ENCODE measurements at places on chromosomes 6 and 20.

DNA sequence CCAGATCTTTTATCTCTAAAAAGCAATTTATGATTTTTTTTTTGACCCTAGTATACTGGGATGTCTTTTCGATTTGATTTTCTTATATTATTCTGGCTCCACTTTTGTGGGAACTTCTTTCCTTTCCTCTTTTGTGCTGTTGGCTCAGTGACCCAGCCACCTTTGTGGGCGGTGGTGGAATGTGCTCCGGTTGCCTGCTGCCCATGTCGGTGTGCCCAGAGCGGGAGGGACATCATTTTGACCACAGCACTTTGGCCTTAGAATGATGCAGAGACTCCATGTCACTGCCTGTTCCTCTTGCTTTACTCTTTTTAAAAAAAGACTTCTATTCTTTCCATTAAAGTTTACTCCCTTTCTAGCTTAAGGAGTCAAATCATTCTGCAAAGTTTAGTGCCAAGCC is 198.0 kb downstream of the FARS2 start:
- no peak for DNase-seq

- DNase-seq = no peak
These were observed 93.3 kb downstream of the HS3ST5 start for GRCh38 chr6:114249522-114249921.

- no peak for DNase-seq
These were observed 117.5 kb downstream of the GPX5 start for GRCh38 chr6:28643017-28643740.

DNA sequence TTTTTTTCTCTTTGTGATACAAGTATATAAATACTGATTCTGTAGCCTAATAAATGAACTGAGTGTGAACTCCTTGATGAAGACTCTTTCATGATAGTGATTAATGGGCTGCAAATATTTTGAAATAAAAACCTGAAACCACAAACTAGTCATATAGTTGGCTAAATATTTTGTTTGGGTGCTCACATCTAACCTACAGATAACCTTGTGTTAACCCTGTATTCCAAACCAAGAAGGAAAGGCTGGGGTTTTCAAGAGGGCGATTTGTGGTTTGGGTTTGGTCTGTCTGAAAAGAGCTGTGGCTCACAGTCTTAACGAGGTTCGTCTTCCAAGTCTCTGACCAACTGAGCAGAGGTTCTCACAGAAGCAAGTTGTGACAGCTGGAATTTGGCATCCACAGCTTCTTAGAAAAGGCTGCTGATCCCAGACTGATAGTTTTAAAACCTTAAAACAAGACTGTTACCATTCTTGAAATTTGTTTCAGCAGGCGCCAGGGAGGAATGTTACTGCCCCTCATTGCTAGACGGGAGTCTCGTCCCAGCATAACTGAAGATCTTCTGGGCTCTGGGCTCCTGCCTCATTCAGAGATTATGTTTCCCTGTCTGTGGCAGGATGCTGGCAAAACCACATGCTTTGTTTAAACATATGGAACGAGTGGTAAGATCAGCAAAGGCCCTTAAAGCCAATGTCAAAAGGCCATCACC is 736.4 kb upstream of the MARCKS start:
- no peak for DNase-seq

- no peak for DNase-seq
These were observed 95.4 kb downstream of the WASF1 start for GRCh38 chr6:110083875-110084585.

DNA sequence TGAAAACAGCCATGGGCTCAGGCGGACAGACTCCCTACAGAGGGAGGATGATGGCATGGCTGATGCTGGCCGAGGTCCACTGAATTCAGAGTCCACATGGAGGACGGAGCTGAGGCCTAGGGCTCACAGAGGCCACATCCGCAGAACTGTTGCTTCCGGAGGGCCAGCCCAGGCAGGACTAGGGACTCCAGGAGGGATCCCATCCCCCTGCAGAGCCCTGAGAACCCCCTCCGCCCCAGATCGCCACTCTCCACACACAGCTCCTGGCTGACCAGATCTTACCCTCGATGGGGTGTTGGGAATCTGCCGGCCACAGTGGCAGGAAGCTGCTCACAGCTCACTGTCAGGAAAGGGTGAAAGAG is 399.2 kb downstream of the TAF4 start:
- DNase-seq = no peak

All from hematopoietic multipotent progenitor cell treated with erythropoietin and hydrocortisone succinate and interleukin-3 and kit ligand, for 17 days (in vitro differentiated cells).